Activated CD8-positive, alpha-beta T cell treated with anti-CD3 and anti-CD28 coated beads, Interleukin-2, amount 10 ng/mL, durations not matched to agents 7 days and 5 days (primary cell): ENCODE measurements at places on chromosomes 13 and 19. TPM values are rescaled to one million over a fixed set of nuclear protein-coding genes. Genes with fewer than 3 reads are reported as not detected.

DCLK1 gene
- total RNA-seq: not detected

DNA sequence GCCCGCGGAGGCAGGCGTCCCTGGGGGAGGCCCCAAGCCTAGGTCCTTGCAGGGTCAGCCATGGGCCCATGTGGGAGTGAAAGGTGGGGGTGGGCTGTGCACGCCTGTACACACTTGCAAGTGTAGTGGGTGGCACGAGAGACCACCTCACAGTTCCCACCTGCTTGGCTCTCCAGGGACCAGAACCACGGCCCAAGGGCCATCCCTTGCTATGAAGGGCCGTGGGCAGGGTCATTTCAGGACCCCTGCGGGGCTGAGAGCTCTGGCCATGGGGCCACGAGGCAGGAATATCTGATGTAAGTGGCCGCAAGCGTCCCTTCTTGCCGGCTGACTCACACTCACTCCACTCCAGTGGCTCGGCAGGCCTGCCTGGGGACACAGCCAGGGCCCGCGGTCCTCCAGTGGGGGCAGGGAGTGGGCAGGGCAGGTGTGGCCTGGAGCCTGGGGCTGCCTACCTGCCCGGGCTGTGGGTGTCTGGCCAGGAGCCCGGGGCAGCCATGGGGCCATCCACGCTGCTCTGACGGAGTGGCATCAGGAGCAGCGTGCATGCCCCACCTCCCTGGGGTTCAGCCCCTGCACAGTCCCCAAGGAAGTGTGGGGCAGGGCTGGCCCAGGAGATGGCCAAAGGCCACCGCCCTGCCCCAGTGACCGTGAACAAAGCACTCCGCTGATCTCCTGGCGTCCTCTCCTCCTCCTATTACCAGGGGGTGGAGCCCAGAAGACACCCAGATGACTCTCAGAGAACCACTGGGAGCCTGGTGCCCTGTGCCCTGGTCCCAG is 8.6 kb upstream of the MKNK2 start:
- H3K36me3 ChIP-seq: peaks cover 4% of the 10 kb centered on the region
- DNase-seq: no peak
- H3K27me3 ChIP-seq: no peaks in the 10 kb centered on the region
- H3K27ac ChIP-seq: peak overlapping the region; percentile 94

GRCh38 chr19:53992815-53993214 is 1.4 kb downstream of the CACNG6 start:
- no peak overlapping the region for H3K4me3 ChIP-seq
- H3K27me3 ChIP-seq: peaks cover 22% of the 10 kb centered on the region
- H3K36me3 ChIP-seq: no peaks in the 10 kb centered on the region
- no peaks in the 10 kb centered on the region for H3K4me1 ChIP-seq

DNA sequence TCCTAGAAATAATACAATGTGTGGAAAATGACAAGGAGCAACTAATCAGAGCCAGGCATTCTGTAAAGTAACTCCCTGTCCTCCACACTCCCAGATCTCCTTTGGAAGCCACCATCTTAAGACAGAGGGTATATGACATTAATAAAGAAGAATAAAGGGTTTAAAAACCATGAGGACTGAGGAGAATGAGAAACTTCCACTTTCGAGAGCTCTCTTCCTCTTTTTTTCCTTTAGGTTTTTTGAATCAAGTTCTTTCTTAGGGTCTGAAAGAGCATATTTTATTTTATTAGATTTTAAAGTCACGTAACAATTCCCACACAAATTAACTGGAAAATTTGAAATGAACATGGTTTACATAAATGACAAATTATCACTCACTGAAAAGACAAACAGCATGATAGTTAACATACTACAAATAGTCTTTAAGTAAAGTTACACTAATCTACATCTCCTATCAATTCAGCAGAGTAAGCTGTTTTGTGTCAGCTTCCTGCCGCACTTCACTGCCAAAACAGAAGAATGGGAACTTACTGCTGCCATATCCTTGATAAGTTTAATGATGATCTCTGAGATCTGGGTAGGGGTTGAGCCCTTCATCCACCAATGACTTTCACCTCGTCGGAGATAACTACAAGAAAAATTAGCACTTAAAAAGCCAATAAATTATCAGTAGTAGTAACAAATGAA is 38.6 kb upstream of the FBXL3 start:
- no peaks in the 10 kb centered on the region for H3K4me1 ChIP-seq
- no peaks in the 10 kb centered on the region for H3K27me3 ChIP-seq
- DNase-seq: no peak
- H3K4me3 ChIP-seq: no peak overlapping the region
- H3K27ac ChIP-seq: peak overlapping the region; percentile 69

- H3K27me3 ChIP-seq: no peaks in the 10 kb centered on the region
- DNase-seq: peak; percentile 78
- peak overlapping the region; percentile 88 for H3K27ac ChIP-seq
- peaks cover 93% of the 10 kb centered on the region for H3K4me1 ChIP-seq
- H3K36me3 ChIP-seq: peaks cover 56% of the 10 kb centered on the region
Measured at GRCh38 chr19:19447536-19448237, 42.2 kb downstream of the GATAD2A start.

- no peak for DNase-seq
- H3K27ac ChIP-seq: no peak overlapping the region
- peaks cover 54% of the 10 kb centered on the region for H3K36me3 ChIP-seq
- peaks cover 3% of the 10 kb centered on the region for H3K4me1 ChIP-seq
- no peak overlapping the region for H3K4me3 ChIP-seq
Measured at GRCh38 chr19:5927441-5927821, 13.4 kb downstream of the CAPS start.

DNA sequence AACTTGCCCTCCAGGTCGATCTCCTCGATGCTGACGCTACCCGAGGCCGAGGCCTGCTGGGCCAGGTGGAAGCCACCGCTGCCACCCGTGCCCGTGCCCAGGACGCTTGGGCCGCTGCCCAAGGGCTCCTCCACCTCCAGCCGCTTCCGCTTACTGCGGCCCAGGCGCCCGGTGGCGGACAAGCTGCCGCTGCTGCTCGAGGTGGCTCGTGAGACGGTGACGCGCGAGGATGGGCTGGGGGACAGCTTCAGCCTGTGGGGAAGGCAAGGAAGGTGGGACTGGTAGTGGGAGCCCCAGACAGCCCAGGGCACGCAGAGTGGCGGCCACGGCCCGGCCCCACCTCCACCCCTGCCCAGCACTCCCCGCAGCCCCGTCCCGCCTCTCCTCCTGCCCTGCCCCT is 6.5 kb upstream of the TIMM13 start:
- DNase-seq: no peak
- H3K27ac ChIP-seq: no peak overlapping the region
- H3K4me1 ChIP-seq: no peaks in the 10 kb centered on the region
- peaks cover 51% of the 10 kb centered on the region for H3K36me3 ChIP-seq

- no peaks in the 10 kb centered on the region for H3K36me3 ChIP-seq
- H3K4me1 ChIP-seq: no peaks in the 10 kb centered on the region
Measured at GRCh38 chr13:111663505-111663904, 343.1 kb downstream of the TEX29 start.

APOC4 gene
- not detected for total RNA-seq

DNA sequence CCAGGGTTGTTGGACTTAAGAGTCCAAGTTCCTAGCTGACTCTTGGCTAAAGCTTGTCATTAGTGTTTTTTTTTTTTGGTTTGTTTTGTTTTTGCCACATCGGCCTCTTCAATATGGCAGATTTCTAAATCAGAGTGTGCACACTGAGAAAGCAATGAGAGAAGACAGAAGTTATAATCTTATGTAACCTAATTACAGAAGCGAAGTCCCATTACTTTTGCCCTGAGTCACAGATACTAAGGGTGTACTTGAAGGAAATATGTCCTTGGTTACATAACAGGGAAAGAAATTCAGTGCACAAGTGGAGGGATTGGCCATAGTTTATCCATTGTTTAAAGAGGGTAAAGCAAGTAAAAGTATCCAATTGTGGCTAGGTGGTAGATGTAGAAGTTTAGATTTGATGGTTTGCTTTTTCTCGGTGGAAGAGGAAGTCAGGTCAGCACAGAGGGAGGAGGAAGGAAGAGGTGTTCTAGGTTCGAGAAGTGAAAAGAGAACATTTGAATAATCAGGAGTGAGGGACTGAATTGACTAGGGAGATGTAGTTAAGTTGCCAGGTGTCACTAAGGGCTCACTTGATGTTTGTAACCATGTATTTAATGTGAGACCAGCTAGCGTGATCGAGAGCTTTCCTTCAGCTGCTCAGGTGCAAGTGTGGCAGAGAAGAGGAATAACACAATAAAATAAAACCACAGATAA is 12.2 kb downstream of the GTF2F2 start:
- H3K27me3 ChIP-seq: no peaks in the 10 kb centered on the region
- peaks cover 14% of the 10 kb centered on the region for H3K36me3 ChIP-seq
- no peak overlapping the region for H3K27ac ChIP-seq
- H3K4me3 ChIP-seq: no peak overlapping the region
- DNase-seq: no peak

GRCh38 chr13:112562254-112562653 is 25.7 kb downstream of the TUBGCP3 start:
- no peak overlapping the region for H3K4me3 ChIP-seq
- no peaks in the 10 kb centered on the region for H3K27me3 ChIP-seq
- DNase-seq: no peak
- H3K4me1 ChIP-seq: no peaks in the 10 kb centered on the region
- H3K27ac ChIP-seq: no peak overlapping the region

ZNF177 gene
- 0.83 TPM for total RNA-seq

- H3K27me3 ChIP-seq: no peaks in the 10 kb centered on the region
- peak overlapping the region; percentile 99 for H3K4me3 ChIP-seq
- peak; percentile 45 for DNase-seq
- H3K4me1 ChIP-seq: peaks cover 30% of the 10 kb centered on the region
Measured at GRCh38 chr13:24922387-24922744, 158.4 kb downstream of the RNF17 start.

- H3K4me1 ChIP-seq: peaks cover 9% of the 10 kb centered on the region
- no peak for DNase-seq
- no peak overlapping the region for H3K4me3 ChIP-seq
- H3K36me3 ChIP-seq: peaks cover 35% of the 10 kb centered on the region
Measured at GRCh38 chr13:40758811-40759210, 12.2 kb downstream of the MRPS31 start.

GRCh38 chr19:29849208-29849607 is 37.4 kb downstream of the CCNE1 start:
- no peak for DNase-seq
- no peak overlapping the region for H3K27ac ChIP-seq
- H3K36me3 ChIP-seq: no peaks in the 10 kb centered on the region
- peaks cover 20% of the 10 kb centered on the region for H3K4me1 ChIP-seq
- H3K27me3 ChIP-seq: peaks cover 3% of the 10 kb centered on the region

- H3K27me3 ChIP-seq: no peaks in the 10 kb centered on the region
- H3K4me1 ChIP-seq: no peaks in the 10 kb centered on the region
- no peak overlapping the region for H3K4me3 ChIP-seq
- no peak for DNase-seq
- no peaks in the 10 kb centered on the region for H3K36me3 ChIP-seq
Measured at GRCh38 chr13:34462843-34463242, 479.2 kb upstream of the NBEA start.

ZNF578 gene
- total RNA-seq: 1.4 TPM

DNA sequence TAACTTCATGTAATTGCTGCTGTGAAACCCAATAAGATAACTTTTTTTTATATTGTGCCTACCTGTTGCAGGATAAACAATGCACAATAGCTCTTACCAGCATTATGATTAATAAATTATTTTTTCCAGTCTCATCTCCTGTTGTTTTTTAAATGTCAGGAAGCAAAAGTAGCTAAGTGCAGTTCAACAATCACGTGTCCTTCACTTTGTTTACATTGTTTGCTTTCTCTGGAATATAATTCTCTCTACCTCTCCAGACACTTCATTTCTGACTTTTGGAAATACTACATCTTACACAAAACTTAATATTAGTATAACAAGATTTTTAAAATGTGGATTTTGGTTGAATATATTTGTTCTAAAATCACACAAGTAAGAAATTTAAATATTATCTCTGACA is 1359.4 kb downstream of the SLITRK1 start:
- no peak for DNase-seq
- no peaks in the 10 kb centered on the region for H3K27me3 ChIP-seq
- H3K27ac ChIP-seq: no peak overlapping the region
- no peaks in the 10 kb centered on the region for H3K4me1 ChIP-seq

ZNF253 gene
- 15.7 TPM for total RNA-seq

- DNase-seq: no peak
- peaks cover 20% of the 10 kb centered on the region for H3K36me3 ChIP-seq
- H3K27me3 ChIP-seq: no peaks in the 10 kb centered on the region
Measured at GRCh38 chr19:19402656-19403372, 2.7 kb upstream of the GATAD2A start.

- H3K27me3 ChIP-seq: no peaks in the 10 kb centered on the region
- H3K4me1 ChIP-seq: no peaks in the 10 kb centered on the region
- peaks cover 13% of the 10 kb centered on the region for H3K36me3 ChIP-seq
- no peak overlapping the region for H3K27ac ChIP-seq
- H3K4me3 ChIP-seq: no peak overlapping the region
Measured at GRCh38 chr13:49669735-49670309, 21.5 kb downstream of the EBPL start.

ZNF544 gene
- total RNA-seq: 48.1 TPM

DNA sequence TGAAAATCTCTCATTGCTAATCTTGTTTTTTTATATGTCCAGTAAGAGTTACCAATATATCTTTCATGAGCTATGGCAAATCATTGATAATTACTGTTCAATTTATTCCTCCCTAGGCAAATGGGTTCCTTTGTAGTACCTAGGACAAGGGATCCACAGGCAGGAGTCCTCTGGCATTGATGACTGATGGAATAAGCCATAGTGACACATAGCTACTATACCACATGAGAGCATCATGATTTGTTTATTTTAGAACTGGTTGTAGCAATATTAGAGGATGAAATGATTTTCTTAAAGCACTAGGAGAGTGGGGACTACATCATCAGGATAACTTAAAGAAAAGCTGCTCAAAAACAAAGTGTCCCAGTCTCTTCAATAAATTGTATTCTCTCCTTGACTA is 21.7 kb upstream of the MAB21L1 start:
- H3K4me3 ChIP-seq: no peak overlapping the region
- DNase-seq: no peak
- H3K27ac ChIP-seq: no peak overlapping the region
- H3K27me3 ChIP-seq: no peaks in the 10 kb centered on the region
- H3K4me1 ChIP-seq: no peaks in the 10 kb centered on the region

- H3K4me3 ChIP-seq: no peak overlapping the region
- no peaks in the 10 kb centered on the region for H3K36me3 ChIP-seq
- no peaks in the 10 kb centered on the region for H3K27me3 ChIP-seq
- no peak overlapping the region for H3K27ac ChIP-seq
- H3K4me1 ChIP-seq: no peaks in the 10 kb centered on the region
- no peak for DNase-seq
Measured at GRCh38 chr19:30895946-30896345, 453.3 kb downstream of the TSHZ3 start.

DNA sequence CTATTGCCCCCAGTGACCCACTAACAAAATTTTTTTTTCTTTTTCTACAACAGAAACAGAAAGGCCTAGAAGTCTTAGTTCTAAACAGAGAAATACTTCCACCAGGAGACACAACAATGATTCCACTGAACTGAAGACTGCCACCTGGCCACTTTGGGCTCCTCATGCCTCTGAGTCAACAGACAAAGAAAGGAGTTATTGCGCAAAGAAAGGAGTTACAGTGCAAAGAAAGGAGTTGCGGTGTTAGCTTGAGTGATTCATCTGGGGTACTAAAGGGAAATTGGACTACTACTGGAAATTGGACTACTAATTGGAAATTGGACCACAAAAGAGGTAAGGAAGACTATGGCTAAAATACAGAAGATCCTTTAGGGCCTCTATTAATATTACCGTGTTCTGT is 116.6 kb downstream of the PCDH17 start:
- H3K27me3 ChIP-seq: no peaks in the 10 kb centered on the region
- H3K4me1 ChIP-seq: no peaks in the 10 kb centered on the region
- DNase-seq: no peak
- H3K27ac ChIP-seq: no peak overlapping the region
- no peaks in the 10 kb centered on the region for H3K36me3 ChIP-seq
